ENCODE measurements at places on chromosomes 5 and 9. TPM values are rescaled to one million over a fixed set of nuclear protein-coding genes. Genes with fewer than 3 reads are reported as not detected.

Gene FAM221B
- polyA plus RNA-seq, result not detected

Gene SH3RF2
- 3.9 TPM for polyA plus RNA-seq

Gene SLC36A2
- not detected for polyA plus RNA-seq

Gene EPB41L4A
- polyA plus RNA-seq, result 1.7 TPM

Gene CCL27
- 0.16 TPM for polyA plus RNA-seq

Data from A549 (cell line).